ENCODE measurements at places on chromosomes 12 and 14.

DNA sequence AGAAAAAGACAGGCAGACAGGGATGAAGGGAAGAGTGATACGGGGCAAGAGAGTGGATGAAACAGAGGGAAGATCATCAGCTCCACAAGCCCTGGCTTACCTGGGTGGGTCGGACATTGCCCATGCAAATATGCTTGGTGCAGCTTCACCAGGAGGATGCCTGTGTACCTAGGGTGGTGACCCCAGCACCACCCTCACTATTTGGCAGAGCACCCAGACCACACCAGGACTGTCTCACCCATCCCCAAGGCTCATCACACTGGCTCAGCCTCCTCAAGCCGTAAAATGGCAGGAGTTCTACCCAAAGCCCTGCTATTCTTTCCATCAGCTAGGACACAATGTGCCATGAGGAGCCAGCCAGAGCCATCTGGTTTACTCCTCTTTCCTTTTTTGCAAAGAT is 3.0 kb downstream of the GALNT8 start:
- no peak for DNase-seq

- DNase-seq, result no peak
Measured at GRCh38 chr12:120339256-120339655, 11.7 kb upstream of the PLA2G1B start.

DNA sequence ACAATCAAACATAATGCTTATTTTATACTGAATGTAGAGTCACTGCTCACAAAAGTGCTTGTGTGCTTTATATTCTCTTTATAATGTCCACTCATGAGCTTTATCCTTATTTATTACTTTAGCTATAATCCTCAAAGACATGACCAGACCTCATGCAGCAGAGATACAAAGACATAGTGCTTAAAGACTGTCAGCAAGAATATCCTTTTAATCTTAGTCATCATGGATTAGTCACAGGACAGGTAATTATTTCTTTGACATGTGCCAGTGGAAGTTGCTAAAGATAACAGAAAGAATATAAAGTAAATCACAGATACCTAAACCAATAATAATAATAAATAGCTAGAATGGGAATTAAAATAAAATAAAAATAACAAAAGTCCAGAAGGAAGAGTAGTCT is 707.5 kb downstream of the BCL11B start:
- no peak for DNase-seq

DNA sequence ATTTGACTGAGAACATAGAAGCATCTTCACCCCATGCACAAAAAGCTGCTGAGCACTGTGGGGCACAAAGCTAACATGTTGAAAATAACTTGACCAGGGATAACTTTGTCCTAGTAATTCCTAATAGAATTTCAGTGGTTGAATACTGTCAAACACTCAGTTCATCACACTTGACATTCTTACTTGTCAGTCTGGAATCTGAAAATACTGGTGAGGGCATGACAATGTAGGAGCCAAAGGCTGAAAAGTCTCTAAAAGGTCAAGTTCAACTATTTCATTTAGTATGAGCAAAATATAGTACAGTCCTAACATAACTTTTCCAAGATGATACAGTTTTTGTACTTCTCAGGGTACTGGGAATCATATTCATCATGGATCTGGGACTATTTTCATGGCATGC is 504.4 kb upstream of the LMO3 start:
- DNase-seq, result no peak

DNA sequence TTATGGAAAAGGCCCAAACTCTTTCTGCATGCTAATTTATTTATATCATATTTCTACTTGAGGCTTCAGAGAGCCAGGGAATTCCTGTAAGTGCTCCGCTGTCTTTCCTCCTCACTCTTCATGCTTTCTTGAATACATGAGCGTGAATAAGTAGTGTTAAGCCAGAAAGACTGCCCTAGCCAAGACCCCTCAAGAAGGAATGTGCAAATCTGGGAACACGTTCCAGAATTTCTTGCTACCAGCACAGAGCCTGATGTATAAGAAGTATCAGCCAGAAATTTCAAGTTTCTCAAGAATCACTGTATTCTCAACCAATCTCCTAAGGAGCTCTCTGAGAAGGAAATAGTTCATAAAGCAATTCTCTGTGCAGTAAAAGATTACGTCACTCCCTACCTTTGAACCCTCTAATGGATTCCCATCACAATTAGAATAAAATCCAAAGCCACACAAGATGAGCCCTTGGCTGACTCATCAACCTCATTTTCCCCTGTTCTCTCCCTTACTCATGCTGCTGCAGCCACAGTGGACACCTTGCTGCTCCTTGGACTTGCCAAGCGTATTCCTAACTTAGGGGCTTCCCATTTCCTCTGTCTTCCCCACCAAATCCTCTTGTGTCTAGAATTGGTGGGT is 6.9 kb upstream of the TSPAN8 start:
- peak; percentile 5 for DNase-seq

DNA sequence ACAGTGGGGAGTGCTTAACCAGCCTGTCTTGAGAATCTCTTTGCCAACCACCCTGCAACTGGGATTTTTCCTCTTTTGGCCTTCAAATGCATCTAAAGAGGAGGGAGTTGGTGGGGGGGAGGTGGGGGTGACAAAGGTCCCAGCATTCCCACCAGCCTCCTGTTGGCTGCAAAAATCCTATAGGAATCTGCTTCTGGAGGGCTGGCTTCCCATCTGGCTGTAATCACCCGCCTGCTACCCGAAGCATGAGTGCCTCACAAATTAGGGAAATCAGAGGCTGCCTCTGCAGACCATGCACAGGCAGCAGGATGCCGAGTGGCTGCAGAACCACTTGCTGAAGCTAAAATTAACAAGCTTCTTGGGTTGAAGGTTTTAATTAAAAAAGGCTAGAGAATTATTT is 73.9 kb upstream of the WSCD2 start:
- DNase-seq, result no peak

GRCh38 chr14:102819747-102820330 is 42.6 kb downstream of the TRAF3 start:
- DNase-seq, result no peak

DNA sequence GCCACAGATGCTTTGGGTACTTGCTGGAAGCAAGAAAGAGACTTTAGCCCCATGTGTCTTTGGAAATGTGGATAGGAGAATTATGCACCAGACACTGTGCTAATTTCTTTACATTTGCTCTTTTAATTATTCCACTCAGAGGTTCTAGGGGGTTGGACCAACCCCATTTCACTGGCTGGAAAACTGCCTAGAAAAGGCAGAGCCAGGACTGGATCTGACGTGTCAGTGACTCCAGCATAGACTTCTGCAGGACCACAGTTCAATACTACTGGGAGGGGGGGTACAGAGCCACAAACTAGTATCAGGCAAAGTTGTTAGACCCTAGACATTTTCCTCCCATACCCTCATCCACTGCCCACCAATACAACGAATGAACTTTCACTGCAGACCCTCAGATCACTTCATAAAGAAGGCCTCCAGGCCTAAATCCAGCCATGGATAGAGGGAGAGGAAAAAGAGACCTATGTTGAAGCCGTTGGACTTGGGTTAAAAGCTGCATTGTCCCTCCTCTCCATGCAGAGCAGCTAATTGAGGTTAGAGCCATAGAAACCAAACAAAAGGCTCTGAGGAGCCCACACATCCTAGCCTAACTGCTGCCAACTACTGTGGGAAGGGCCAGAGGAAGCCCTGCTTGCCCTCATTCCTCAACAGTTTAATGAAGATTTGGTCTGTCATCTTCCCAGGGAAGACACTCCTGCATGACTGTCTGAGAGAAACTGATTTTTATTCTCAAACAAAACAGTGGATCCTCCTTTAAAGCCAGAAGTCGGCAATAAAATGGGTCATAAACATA is 68.7 kb downstream of the STON2 start:
- no peak for DNase-seq

GRCh38 chr14:105387530-105387922 is 10.8 kb upstream of the TEX22 start:
- no peak for DNase-seq

GRCh38 chr12:125172231-125172850 is 107.1 kb downstream of the AACS start:
- DNase-seq, result no peak

DNA sequence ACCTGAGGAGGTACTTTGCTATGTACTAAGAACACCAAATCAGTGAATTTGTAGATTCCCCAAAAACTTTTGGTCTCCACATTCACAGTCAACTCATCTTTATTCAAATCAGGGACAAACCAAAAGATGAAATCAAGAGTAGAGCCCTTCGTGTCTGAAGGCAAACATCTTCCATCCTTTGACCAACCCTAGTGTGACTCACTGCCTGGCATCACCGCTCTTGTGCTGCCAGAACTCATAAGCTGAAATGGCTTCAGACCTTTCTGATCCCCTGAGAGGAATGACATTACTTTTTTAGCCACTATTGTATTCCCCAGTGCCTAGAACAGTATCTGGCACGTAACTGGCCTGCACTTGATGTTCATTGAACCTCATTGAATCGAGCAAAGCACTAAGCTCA is 50.1 kb downstream of the GOLGA5 start:
- no peak for DNase-seq

GRCh38 chr14:72550513-72550912 is 343.4 kb downstream of the DPF3 start:
- no peak for DNase-seq

DNA sequence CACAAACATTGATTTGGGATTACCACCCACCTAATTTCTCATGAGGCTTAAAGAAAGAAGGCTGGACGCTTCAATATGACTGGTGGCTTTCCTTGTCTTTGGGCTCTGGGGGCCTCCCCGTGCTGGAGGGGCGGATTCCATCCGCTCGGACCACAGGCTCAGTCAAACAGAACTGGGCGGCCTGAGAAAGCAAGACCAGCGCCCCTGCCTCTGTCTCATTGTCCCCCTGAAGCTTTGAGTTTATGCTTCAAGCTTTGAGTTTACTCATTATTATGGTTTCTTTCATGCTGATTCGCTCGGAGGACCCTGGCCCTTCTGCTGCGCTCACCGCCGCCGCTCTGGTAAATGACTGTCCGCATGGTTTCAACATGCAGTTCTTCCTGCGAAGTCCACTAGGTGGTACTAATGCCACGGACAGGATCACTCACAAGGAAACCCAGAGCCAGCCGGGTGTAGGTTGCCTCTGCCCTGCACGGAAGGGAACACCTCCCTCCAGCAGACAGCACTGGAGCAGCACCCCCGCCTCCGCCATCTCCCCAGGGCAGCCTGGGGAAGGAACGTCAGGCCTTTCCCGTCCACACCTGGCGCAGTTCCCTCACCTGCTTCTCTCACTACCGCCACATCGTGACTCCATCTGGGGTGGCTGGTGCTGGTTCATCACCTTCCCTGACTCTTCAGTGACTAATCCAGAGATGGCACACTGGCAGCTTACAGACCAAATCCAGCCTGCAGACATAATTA is 13.2 kb upstream of the TIGAR start:
- peak; percentile 55 for DNase-seq

- no peak for DNase-seq
Measured at GRCh38 chr14:57576498-57576897, 82.8 kb upstream of the CCDC198 start.

DNA sequence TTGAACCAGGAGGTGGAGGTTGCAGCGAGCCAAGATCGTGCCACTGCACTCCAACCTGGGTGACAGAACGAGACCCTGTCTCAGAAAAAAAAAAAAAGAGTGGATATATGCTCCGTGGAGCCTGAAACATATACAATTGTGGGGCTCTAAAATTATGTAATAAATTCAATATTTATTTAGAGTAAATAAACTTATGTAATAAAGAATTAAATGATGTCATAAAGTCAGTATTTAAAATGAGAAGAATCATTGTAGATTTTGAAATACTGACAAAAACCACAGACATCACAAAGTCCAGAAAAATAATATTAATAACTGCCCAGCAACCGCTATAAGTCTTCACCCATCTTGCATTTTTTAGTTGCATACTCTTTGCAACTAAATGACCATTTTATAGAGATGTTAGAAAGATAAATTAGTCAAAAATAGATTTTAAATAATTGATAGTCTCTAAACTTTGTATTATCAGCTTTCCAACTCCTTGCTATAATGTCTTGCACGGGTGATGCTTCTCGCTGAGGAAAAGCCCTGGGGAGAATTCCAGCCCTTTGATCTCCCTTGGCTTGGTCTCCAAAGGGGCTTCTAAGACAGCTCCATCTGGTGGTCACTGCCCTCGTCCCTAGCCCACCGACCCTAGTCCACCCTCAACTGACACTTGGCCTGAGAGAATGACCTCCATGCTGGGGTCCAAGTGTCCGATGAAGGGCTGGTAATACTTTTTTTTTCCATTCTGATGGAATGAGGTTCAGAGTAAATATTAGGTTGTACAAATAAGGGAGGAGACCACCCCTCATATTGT is 7.9 kb upstream of the TMBIM6 start:
- DNase-seq, result no peak

DNA sequence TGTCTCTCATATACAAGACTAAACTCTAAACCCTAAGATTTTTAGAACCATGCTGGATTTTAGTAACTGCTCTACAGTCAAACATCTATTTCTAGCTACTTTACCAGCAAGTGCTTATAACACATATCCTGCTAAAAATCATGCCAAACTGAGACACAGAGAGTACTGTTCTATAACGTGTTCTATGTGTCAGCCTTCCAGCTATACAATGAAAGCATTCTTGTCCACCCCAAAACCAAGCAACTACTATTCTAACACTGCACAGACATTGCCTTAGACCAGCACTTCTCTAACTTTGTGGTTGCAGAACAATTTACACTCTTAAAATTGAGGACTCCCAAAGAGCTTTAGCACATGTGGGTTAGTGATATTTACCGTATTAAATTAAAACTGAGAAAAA is 85.7 kb downstream of the SPPL3 start:
- DNase-seq, result no peak

DNA sequence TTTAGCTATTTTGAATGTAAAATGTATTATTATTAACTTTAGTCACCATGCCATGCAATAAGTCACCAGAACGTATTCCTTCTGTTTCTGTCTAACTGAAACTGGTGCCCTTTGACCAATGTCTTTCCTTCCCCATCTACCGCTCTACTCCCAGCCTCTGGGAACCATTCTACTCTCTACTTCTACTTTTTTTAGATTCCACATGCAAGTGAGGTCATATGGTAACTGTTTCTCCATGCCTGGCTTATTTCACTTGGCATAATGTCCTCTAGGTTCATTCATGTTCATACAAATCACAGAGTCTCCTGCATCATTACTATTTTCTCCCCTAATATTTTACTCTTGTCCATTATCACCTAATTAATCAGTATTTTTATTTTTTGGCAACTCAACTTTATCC is 160.1 kb downstream of the TMX1 start:
- DNase-seq, result no peak

DNA sequence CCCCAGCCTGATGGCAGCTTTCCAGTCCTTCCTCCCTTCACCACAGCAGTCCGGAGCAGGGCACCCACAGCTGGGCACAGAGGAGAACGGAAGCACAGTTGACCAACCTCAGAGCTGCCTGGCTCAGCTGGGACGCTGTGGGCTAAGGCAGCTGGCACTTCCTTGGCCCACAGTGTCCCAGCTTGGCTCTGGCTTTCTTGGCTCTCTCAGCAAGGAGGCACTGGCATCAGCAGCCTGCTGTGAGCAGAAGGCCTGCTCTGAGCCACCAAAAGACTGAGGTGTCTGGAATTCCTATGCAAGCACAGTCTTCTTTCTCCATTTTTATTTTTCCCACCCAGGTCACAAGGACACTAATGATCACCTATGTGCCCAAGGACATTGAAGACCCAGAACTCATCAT is 32.6 kb downstream of the NGB start:
- DNase-seq, result no peak
